Body of pancreas (tissue), 4 donors: ENCODE measurements at places on chromosomes 4 and X. TPM values are rescaled to one million over a fixed set of nuclear protein-coding genes. Genes with fewer than 3 reads are reported as not detected.

The PRDM8 gene
- total RNA-seq, result 5.9 TPM

The TMPRSS11D gene
- total RNA-seq, result not detected

The TRIM60 gene
- not detected for total RNA-seq

DNA sequence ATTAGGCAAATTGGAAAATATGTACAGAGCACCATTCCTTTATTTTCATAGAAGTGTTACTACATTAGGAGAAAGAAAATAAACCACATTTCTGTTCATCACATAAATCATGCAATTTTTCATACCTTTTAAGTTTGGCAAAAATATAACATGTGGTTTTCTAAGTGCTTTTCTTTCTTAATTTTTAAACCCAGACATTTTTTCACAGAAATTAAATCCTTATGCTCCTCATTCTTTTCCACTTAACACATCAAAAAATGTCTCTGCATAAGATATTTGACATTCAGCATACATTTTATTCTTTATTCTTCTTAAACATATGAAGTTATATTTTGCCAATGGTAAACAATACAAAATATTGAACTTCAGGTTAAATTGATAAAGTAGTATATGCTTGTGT, 826.6 kb upstream of the SLIT2 start:
- H3K27me3 ChIP-seq, result no peaks in the 10 kb centered on the region
- H3K27ac ChIP-seq, result no peak overlapping the region
- H3K36me3 ChIP-seq, result no peaks in the 10 kb centered on the region
- no peaks in the 10 kb centered on the region for H3K4me1 ChIP-seq
- no peak overlapping the region for H3K4me3 ChIP-seq
- DNase-seq, result no peak

- peaks cover 26% of the 10 kb centered on the region for H3K4me1 ChIP-seq
- H3K36me3 ChIP-seq, result no peaks in the 10 kb centered on the region
- H3K27ac ChIP-seq, result no peak overlapping the region
- no peak for DNase-seq
Measured at GRCh38 chr4:338759-339097, 1.1 kb downstream of the ZNF141 start.

DNA sequence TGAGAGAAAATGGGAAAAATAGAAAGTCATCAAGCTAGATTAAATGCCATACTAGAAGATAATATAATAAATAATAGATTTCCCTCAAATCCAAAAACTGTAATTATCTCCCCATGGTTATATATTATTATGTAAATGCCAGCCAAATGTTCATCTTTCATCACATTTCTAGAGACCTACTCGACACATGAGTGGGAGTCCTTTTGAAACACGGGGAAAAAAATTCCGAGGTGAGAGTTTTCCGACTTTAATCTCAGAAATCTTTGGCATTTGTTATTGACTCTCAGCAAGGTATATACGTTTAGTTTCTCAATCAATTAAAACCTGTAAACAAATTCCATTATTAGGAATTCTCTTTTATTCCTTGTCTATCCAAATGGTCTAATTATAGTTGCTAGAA, 465.4 kb upstream of the SMIM31 start:
- H3K4me1 ChIP-seq, result no peaks in the 10 kb centered on the region
- H3K27me3 ChIP-seq, result no peaks in the 10 kb centered on the region
- H3K27ac ChIP-seq, result no peak overlapping the region
- no peaks in the 10 kb centered on the region for H3K36me3 ChIP-seq
- H3K4me3 ChIP-seq, result no peak overlapping the region
- no peak for DNase-seq

- H3K27me3 ChIP-seq, result no peaks in the 10 kb centered on the region
- no peak for DNase-seq
- peaks cover 18% of the 10 kb centered on the region for H3K4me1 ChIP-seq
- H3K27ac ChIP-seq, result no peak overlapping the region
- peaks cover 8% of the 10 kb centered on the region for H3K36me3 ChIP-seq
Measured at GRCh38 chr4:119237642-119238041, 25.1 kb downstream of the USP53 start.

- H3K27me3 ChIP-seq, result no peaks in the 10 kb centered on the region
- no peaks in the 10 kb centered on the region for H3K4me1 ChIP-seq
- no peak for DNase-seq
- no peak overlapping the region for H3K27ac ChIP-seq
Measured at GRCh38 chrX:79154596-79155359, 10.3 kb downstream of the GPR174 start.
